Hypothalamus (tissue), 51 donors: ENCODE measurements at places on chromosomes 4 and X.

GRCh38 chrX:47662144-47662657 lies 3.2 kb upstream of the UXT start:
- no peak for DNase-seq

DNA sequence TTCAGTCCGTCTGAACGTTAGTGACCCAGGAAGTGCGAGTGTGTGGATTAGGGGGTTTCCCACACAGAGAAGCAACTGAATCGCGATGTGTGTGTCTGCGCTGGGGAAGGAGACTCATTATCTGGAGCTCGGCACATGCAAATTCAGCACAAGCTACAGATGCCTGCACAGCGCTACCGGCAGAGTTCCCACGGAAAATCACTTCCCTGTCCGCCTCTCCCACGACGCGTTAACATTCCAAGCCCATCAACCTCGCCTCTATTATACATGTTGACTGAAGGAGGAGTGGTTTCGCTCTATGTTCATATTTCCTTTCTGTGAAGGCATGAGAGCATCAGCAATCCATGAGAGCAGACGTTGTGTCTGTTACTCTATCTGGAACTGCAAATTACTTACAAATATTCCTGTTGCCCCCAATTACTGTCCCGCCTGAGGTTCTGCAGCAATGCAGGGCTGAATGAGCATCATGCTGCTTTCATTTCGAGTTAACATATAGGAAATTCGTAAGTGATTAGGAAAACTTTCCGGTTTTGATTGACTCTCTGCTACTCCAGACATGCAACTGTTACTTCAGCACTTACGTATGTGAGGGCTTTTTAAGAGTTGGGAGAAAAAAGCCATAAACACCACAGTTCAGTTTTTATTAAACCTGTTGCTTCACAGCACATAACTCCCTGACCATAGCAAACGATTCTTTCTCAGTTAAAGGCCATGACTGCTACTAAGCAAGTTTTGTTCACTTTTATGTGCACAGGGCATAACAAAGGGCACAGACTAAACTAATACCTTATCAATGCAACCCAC lies 15.0 kb upstream of the MTNR1A start:
- DNase-seq = no peak

DNA sequence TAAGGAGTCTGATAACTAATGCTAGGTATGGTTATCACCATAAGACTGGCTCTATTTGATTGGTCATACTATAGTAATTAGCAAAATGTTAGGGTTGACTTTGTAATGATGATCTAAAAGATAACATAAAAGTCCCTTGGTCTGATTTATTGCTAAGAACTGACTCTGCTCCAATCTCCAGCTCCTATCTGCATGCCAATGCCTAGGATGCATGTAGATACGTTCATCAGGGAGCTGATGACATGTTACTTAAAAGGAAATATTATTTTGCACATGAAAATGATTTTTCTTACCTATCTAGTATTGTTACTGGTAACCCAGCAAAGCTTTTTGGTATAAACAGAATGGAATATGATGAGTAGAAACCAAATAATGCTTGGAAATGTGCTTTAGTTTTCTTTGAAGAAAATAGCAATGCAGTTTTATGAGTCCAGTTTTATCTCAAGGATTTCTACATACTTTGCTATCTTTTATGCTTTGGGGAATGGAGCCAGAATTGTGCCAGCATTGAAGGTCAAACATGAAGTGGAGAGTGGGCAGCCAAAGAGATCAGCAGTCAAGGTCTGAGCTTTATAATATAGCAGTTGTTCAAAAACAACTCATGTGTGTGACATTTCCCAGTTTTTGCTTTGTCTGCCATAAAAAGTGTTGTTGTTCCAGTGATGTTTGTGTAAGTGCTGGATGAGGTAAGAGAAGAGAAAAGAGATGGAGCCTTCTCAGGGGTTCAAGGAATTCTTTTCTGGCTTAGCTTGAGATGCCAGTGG lies 121.0 kb downstream of the ARHGAP24 start:
- DNase-seq = no peak

- no peak for DNase-seq
These were observed 307.3 kb downstream of the RAPGEF2 start for GRCh38 chr4:159410076-159410777.

- DNase-seq = no peak
These were observed 61.1 kb downstream of the FBXO8 start for GRCh38 chr4:174222266-174222872.

DNA sequence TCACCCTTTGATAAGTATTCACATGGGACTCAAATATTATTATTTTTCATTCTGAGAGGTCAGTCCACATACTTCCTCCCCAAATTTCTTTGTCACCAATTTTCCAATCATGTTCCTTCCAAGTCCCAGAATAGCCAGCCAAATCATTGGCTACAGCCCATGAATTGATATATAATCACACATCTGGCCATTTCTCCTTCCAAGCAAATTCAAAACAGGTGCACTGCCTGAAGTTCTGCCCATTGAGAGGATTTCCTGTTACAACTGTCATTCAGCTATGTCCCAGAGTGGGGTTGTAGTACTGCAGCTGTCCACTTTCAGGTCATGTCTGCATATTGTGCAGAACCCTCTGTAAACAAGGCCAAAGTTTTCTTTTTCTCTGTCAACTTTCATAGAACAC lies 347.8 kb downstream of the GRID2 start:
- no peak for DNase-seq

- DNase-seq = no peak
These were observed 577.2 kb upstream of the HTR2C start for GRCh38 chrX:114006664-114007063.
